ENCODE measurements at places on chromosomes 11 and 22. TPM values are rescaled to one million over a fixed set of nuclear protein-coding genes. Genes with fewer than 3 reads are reported as not detected.

DNA sequence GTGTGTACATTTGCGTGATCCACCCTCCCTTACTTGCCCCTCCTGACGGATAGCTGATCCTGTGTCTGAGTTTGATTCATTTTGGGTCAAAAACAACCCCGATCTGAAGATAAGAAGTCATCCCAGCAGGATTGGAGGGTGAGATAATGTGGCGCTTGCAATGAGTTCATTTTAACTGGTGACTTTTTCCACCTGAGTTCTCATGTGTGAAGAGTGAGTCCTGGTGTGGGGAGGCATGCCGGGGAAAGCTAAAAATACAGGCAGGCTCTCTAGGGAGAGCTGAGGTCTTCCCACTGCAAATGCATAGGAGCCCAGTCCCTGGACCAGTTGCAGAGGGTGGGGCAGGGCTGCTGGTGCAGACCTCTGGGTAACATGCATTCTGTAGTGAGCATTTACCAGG lies 35.7 kb upstream of the ELF5 start:
- no peak for DNase-seq

DNA sequence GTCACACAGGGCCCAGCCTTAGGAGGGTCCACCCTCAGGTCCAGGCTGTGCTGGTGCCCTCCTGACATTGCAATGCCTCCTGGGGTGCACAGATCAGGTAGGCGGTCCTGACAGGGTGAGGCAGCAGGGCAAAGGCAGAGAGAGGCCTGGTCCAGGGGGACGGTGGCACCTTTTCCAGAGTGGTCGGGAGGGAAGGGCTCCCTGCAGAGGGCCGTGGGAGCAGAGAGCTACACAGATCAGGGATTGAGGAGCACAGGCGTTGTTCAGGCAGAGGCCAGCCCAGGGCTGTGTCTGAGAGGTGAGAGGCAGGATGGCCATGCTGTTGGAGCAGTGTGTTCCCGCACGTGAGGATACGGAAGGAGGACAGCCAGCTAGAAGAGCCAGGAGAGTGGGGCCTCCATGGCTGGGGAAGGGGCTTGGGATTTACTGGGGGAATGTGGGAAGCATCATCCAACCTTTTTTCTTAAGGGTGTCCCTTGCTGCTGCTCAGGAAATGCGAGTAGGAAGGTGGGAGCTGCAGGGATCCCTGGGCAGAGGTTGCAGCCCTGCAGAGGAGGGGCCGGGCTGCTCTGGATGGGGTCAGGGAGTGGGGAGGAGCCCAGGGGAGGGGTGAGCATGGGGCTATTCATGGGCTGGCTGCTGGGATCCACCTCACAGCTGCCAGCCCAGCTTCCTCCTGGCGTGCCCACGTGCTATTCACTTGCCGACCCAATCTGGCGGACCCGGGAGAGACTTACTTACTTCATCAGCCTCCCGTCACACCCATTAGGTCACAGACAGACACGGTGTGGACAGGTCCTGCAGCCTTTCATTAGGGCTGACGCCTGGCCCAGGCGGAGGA lies 1516.4 kb downstream of the TBC1D22A start:
- DNase-seq = no peak

DNA sequence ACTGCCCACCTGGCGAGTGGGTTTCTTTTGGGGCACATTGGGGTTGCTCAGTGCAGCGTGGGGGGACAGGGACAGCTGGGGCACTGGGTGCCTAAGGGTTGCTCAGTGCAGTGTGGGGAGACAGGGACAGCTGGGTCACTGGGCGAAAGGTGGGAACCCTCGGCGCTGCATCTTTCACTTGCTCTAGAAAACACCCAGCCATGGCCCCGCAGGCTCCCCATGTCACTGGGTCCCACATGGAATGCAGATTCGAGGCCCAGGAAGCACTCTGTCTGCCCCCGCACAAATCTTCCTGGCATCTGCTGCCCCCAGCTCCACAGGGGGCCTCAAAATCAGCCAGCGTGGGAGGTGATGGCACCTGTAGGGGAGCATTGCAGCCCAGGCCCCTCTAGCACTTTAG lies 229.3 kb downstream of the BRD1 start:
- DNase-seq = no peak

The ANAPC15 gene
- 84.1 TPM for total RNA-seq

GRCh38 chr22:39012533-39013511 lies 1.2 kb upstream of the APOBEC3C start:
- DNase-seq = no peak

GRCh38 chr22:40950962-40951794 lies at the start of gene RBX1:
Gene RBX1, plus strand, starts transcription at chr22:40951378. Its CDS starts 21 bp downstream, at chr22:40951399.
- peak; percentile 98 for DNase-seq

DNA sequence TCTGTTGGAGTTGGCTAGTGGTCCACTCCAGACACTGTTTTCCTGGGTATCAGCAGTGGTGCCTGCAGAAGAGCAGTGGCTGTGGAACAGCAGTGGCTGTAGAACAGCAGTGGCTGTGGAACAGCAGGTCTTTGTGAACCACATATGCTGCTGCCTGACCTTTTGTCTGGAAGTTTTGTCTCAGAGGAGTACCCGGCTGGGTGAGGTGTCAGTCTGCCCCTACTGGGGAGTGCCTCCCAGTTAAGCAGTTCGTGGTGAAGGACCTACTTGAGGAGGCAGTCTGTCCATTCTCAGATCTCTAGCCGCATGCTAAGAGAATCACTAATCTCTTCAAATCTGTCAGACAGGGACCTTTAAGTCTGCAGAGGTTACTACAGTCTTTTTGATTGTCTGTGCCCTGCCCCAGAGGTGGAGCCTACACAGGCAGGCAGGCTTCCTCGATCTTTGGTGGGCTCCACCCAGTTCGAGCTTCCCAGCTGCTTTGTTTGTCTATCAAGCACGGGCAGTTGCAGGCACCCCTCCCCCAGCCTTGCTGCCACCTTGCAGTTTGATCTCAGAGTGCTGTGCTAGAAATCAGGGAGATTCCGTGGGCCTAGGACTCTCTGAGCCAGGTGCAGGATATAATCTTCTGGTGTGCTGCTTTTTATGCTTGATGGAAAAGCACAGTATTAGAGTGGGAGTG lies 89.1 kb upstream of the TRIM48 start:
- DNase-seq = no peak

The SLC22A9 gene
- not detected for total RNA-seq
